ENCODE measurements at places on chromosomes 16 and 17. TPM values are rescaled to one million over a fixed set of nuclear protein-coding genes. Genes with fewer than 3 reads are reported as not detected.
A peak's percentile ranks its signal among the peaks of the same experiment; 100 is the strongest.

GRCh38 chr17:81409190-81409935 is 14.1 kb downstream of the BAHCC1 start:
- H3K4me1 ChIP-seq, result peaks cover 48% of the 10 kb centered on the region
- no peaks in the 10 kb centered on the region for H3K36me3 ChIP-seq
- H3K27me3 ChIP-seq, result no peaks in the 10 kb centered on the region
- H3K4me3 ChIP-seq, result no peak overlapping the region
- H3K27ac ChIP-seq, result no peak overlapping the region

DNA sequence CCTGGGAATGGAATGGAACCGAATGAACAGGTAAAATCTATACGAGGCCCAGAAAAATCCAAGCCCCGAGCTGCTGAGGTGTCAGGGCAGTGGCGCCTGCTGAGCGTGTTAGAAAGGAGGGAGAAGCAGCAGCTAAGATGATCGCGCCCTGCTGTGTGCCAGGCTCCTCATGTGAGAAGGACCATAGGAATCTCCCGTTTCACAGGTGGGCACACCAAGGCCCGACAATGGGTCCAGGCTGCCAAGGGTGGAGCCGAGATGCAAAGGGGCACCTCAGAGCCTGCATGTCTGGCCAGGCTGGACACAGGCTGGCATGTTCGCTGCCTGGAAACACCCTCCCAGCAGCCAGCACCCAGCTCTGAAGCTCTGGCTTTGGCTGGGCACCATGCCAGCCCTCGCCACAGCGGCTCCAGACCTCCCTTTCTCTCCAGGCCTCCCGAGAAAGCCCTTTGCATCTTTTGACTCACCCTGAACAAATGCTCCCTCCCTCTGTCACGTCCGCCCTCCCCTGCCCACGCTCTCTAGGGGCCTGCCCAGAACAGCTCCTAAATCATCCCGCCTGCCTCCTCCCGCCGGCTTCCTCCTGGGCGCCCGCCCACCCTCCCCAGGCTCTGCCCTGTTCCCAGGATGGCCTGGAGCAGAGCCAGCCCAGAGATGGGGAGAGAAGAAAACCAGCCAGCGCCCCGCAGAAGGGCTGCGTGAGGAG is 217.8 kb upstream of the GSE1 start:
- DNase-seq, result peak; percentile 85
- no peak overlapping the region for H3K4me3 ChIP-seq
- H3K4me1 ChIP-seq, result peaks cover 24% of the 10 kb centered on the region
- H3K36me3 ChIP-seq, result no peaks in the 10 kb centered on the region

GRCh38 chr17:5541610-5542202 is 42.6 kb downstream of the NLRP1 start:
- H3K4me3 ChIP-seq, result no peak overlapping the region
- H3K27me3 ChIP-seq, result no peaks in the 10 kb centered on the region
- H3K36me3 ChIP-seq, result peaks cover 81% of the 10 kb centered on the region
- DNase-seq, result no peak
- H3K27ac ChIP-seq, result no peak overlapping the region

CHST5 gene
- not detected for total RNA-seq

ARHGAP23 gene
- 74.4 TPM for total RNA-seq
